Glomerular endothelial cell (primary cell): ENCODE measurements at places on chromosomes 6 and 20.

DNA sequence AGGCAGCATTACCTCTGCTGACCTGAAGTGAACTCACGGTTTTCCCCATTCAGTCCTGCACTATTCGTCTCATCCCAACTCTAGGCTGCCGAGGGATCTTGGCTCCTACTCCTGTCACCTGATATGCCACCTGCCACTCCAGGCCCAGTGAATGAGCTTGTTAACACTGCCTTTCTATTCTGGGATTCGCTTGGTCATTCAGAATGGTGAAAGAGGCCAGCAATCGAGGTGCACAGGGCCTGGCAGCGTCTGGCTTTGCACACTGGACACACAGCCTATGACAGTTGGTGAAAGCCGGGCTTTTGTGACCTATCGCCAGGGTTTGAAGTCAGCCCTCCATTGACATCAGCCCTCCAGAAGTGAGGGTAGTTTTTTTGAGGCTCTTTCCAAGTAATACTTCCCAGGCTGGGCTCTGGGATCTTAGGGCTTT lies 59.3 kb upstream of the MYL9 start:
- DNase-seq: no peak

GRCh38 chr6:163637524-163637923 lies 223.0 kb downstream of the QKI start:
- DNase-seq: no peak

DNA sequence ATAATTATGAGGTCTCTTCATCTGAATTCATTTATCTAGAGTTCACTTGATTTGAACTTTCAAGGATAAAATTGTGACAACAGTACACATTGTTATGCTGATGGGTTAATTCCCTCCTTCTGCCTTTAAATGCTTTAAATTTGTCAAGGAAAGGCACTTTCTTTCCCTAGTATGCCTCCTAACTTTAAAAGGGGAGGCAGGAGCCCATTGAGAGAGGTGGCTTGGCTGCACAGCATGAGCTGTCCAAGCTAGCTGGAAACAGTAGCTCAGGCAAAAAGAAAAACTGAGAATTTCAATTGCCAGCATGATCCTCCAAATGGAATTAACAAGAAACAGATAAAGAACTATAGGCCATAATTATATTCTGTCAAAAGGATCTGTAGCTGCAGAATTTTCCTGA lies 243.3 kb upstream of the GRIK2 start:
- DNase-seq: no peak

DNA sequence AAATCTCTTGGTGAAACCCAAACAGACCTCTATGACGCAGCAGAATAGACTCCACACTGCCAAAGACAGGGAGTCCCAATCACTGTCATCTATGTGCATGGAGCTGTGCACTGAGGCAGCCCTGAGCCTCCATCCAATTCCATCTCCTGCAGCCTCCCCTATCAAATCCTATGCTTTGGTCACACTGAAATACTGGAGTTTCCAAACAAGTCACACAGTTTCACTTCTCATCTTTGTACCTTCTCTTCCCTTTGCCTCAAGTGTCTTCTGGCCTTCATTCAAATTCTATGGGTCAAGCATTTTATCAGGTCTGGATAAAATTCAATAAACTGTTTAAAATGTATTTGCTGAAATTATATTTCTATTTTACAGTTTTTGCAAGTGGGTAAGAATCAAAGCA lies 38.5 kb downstream of the FBXL4 start:
- no peak for DNase-seq

- DNase-seq: no peak
These were observed 13.6 kb downstream of the POU3F2 start for GRCh38 chr6:98847779-98848538.
